Activated CD8-positive, alpha-beta T cell treated with anti-CD3 and anti-CD28 coated beads, Interleukin-2, amount 10 ng/mL, durations not matched to agents 7 days and 5 days (primary cell): ENCODE measurements at places on chromosomes 1 and 21. TPM values are rescaled to one million over a fixed set of nuclear protein-coding genes. Genes with fewer than 3 reads are reported as not detected.

The RNU1-3 gene
- 2,232 TPM for total RNA-seq

The C1orf185 gene
- not detected for total RNA-seq

The ZC3H11A gene
- total RNA-seq = 79.0 TPM

The INSRR gene
- 0.21 TPM for total RNA-seq

The FAM177B gene
- total RNA-seq = not detected

The C1orf87 gene
- not detected for total RNA-seq

The RPS6KA1 gene
- 193 TPM for total RNA-seq

The IFNAR2 gene
- 54.6 TPM for total RNA-seq

The RIT1 gene
- 26.4 TPM for total RNA-seq

The CR1L gene
- not detected for total RNA-seq

The SYTL1 gene
- 81.0 TPM for total RNA-seq

The GJB3 gene
- not detected for total RNA-seq

The KAZN gene
- 1.1 TPM for total RNA-seq

The CELA3A gene
- not detected for total RNA-seq

The SLC9C2 gene
- total RNA-seq = not detected

The KCNE1 gene
- 0.18 TPM for total RNA-seq

The LCE1F gene
- total RNA-seq = not detected

The CTBS gene
- 12.7 TPM for total RNA-seq

The HSD11B1 gene
- not detected for total RNA-seq

The C1orf94 gene
- not detected for total RNA-seq

The HMGCS2 gene
- not detected for total RNA-seq

DNA sequence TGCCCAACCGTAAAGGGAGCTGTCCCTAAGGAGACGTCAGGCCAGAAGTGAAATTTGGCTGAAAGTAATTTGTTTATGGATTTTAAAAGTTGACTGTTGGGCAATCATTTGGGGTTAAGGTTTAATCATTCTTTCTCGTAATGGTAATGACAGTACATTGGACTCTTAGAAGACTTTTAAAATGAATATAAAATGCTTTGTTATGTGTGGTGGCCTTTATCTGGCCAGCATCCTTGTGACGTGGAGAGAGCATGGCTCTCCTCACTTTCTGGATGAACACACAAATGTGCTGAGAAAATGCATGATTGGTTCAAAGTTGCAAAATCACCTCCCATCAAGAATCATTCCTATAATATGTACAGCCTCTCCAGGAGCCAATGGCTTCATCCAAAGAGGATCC is 160.2 kb downstream of the DHRS3 start:
- H3K27ac ChIP-seq = peak overlapping the region; percentile 37
- H3K36me3 ChIP-seq = peaks cover 45% of the 10 kb centered on the region

GRCh38 chr1:154784924-154785531 is 85.1 kb downstream of the KCNN3 start:
- no peaks in the 10 kb centered on the region for H3K27me3 ChIP-seq
- peaks cover 34% of the 10 kb centered on the region for H3K4me1 ChIP-seq
- H3K36me3 ChIP-seq = no peaks in the 10 kb centered on the region
- peak overlapping the region; percentile 2 for H3K4me3 ChIP-seq
- peak; percentile 68 for DNase-seq

DNA sequence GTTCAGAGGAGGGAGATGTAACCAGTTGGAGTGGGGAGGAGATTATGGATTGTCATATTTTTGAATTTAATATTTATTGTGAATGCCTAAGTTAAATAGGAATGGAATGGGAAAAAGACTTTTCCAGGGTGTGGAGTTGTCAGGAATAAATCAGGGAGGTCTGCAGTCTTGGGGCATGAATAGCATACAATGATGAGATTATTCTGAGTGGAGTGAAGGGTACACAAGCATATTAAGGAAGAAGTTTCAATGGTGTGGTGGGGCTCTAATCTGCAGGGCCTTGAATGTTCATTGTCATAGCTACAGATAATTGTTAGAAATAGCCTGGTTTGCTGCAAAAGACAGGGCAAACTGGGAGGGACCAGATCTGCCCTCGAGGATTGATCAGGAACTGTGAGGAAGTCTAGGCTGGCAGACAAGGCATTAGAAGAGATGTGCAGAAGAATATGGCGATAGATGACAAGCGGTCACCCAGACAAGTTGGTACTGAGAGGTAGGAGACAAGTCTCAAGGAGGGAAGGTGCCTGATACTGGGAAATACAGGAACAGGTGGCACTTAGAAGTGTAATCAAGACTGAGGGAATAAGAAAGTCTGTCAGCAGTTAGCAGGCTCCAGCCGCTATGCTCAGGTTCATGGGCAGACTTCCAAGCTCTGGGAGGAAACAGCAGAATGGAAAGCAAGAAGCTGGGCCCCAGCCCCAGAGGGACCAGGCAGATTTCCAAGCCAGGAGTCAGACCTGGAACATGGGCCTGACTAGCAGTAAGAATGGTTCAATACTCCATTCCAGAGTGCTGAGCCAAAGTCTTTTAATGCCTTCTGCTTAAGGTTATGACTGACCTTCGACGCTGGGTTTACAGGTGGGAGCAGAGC is 20.9 kb upstream of the RGL1 start:
- H3K36me3 ChIP-seq = no peaks in the 10 kb centered on the region
- no peak overlapping the region for H3K27ac ChIP-seq
- DNase-seq = no peak
- no peaks in the 10 kb centered on the region for H3K4me1 ChIP-seq
- H3K4me3 ChIP-seq = no peak overlapping the region
- H3K27me3 ChIP-seq = no peaks in the 10 kb centered on the region

GRCh38 chr1:75672528-75673393 is 51.7 kb upstream of the ACADM start:
- H3K27me3 ChIP-seq = peaks cover 4% of the 10 kb centered on the region
- H3K27ac ChIP-seq = no peak overlapping the region
- DNase-seq = no peak
- H3K4me1 ChIP-seq = no peaks in the 10 kb centered on the region

GRCh38 chr1:11483581-11484320 is 4.8 kb downstream of the DISP3 start:
- peaks cover 6% of the 10 kb centered on the region for H3K4me1 ChIP-seq
- H3K27ac ChIP-seq = no peak overlapping the region
- no peak overlapping the region for H3K4me3 ChIP-seq
- DNase-seq = no peak
- peaks cover 32% of the 10 kb centered on the region for H3K27me3 ChIP-seq
- H3K36me3 ChIP-seq = no peaks in the 10 kb centered on the region

- peak overlapping the region; percentile 74 for H3K4me3 ChIP-seq
- H3K27me3 ChIP-seq = no peaks in the 10 kb centered on the region
- H3K27ac ChIP-seq = peak overlapping the region; percentile 56
- peaks cover 1% of the 10 kb centered on the region for H3K36me3 ChIP-seq
Measured at GRCh38 chr1:19312782-19313635, 883 bp downstream of the SLC66A1 start.

GRCh38 chr21:35150562-35151226 is 101.6 kb upstream of the RUNX1 start:
- H3K27me3 ChIP-seq = peaks cover 4% of the 10 kb centered on the region
- H3K4me3 ChIP-seq = no peak overlapping the region
- DNase-seq = no peak
- H3K27ac ChIP-seq = no peak overlapping the region
- H3K36me3 ChIP-seq = peaks cover 4% of the 10 kb centered on the region

- no peak overlapping the region for H3K27ac ChIP-seq
- H3K4me3 ChIP-seq = no peak overlapping the region
- H3K36me3 ChIP-seq = no peaks in the 10 kb centered on the region
- H3K4me1 ChIP-seq = peaks cover 12% of the 10 kb centered on the region
- H3K27me3 ChIP-seq = peaks cover 19% of the 10 kb centered on the region
Measured at GRCh38 chr1:3659093-3659492, 6.8 kb downstream of the TP73 start.

GRCh38 chr21:45959779-45960390 is 21.7 kb upstream of the COL6A1 start:
- peaks cover 25% of the 10 kb centered on the region for H3K27me3 ChIP-seq
- H3K4me1 ChIP-seq = peaks cover 2% of the 10 kb centered on the region
- DNase-seq = no peak
- H3K27ac ChIP-seq = no peak overlapping the region
- no peak overlapping the region for H3K4me3 ChIP-seq
- no peaks in the 10 kb centered on the region for H3K36me3 ChIP-seq

- no peaks in the 10 kb centered on the region for H3K4me1 ChIP-seq
- no peak within 1 kb of the TSS for H3K27ac ChIP-seq
- no peak for DNase-seq
- no peaks in the 10 kb centered on the region for H3K36me3 ChIP-seq
- peaks cover 2% of the 10 kb centered on the region for H3K27me3 ChIP-seq
Measured at GRCh38 chr1:152757747-152758146, at the start of gene KPRP. Gene KPRP, plus strand, starts transcription at chr1:152758025. Its CDS starts 1,564 bp downstream, at chr1:152759589.

GRCh38 chr1:7303554-7304317 is 467.4 kb upstream of the VAMP3 start:
- H3K4me3 ChIP-seq = no peak overlapping the region
- peak; percentile 1 for DNase-seq
- H3K36me3 ChIP-seq = no peaks in the 10 kb centered on the region
- H3K27me3 ChIP-seq = peaks cover 10% of the 10 kb centered on the region

DNA sequence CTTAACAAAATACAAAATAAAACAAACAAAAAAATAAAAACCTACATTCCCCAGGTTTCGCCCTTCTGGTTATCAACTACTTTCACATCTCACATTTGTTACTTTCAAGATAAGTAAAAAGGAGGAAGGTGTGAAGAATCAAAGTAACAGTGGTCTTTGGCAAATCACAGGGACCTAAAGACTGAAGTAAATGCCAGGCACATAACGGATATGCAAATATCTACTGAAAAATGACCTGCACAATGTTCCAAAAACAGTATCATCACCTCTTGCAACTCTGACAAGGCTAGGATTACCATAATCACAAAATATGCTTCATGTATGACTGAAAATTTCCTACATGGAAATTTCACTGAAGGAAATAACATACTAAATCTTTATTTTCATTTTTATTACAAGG is 29.3 kb downstream of the COP1 start:
- H3K4me1 ChIP-seq = peaks cover 27% of the 10 kb centered on the region
- DNase-seq = no peak

- H3K27me3 ChIP-seq = no peaks in the 10 kb centered on the region
- no peak overlapping the region for H3K4me3 ChIP-seq
- no peak overlapping the region for H3K27ac ChIP-seq
- no peaks in the 10 kb centered on the region for H3K4me1 ChIP-seq
Measured at GRCh38 chr21:18521204-18521603, 117.6 kb upstream of the TMPRSS15 start.

- H3K4me1 ChIP-seq = peaks cover 46% of the 10 kb centered on the region
- no peak overlapping the region for H3K27ac ChIP-seq
- no peaks in the 10 kb centered on the region for H3K36me3 ChIP-seq
- no peak for DNase-seq
- no peak overlapping the region for H3K4me3 ChIP-seq
- peaks cover 42% of the 10 kb centered on the region for H3K27me3 ChIP-seq
Measured at GRCh38 chr21:42117967-42118780, 47.1 kb downstream of the UMODL1 start.

GRCh38 chr1:156293895-156294294 is 1.6 kb downstream of the GLMP start:
- peaks cover 8% of the 10 kb centered on the region for H3K36me3 ChIP-seq
- DNase-seq = no peak
- no peak overlapping the region for H3K27ac ChIP-seq
- peaks cover 19% of the 10 kb centered on the region for H3K4me1 ChIP-seq

DNA sequence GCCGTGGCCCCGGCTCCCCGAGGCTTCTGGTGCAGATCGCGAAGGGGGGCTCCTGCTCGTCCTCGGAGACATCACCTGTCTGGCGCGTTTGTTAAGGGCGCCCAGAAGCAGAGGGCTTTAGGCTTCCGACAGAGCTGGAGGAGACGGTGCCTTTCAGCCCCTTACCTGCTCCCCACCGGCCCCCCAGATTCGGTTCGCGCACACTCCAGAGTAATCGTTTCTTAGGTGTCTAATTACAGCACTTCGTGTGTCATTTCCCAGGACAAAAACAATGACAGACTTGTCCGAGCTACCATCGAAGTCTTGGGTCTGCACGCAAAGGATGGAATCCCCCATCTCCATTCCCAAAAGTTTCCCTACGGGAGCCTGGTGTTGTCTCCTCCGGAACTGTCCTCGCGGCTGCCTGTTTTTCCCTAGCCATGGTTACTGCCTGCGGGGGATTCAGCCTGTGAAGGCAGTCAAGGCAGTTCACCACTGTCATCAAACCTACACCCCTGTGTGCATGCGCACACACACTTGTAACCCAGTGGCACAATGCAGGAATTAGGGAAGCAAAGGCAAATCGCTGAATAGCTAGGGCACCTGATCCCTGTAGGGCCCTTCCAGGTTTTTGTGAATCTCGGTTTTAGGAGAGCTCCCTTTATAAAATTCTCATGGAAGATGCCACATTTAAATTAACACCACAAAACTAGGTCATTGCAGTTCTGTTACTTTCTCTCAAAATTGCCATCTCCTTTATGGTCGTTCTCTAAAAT is 738 bp upstream of the CDC42BPA start:
- no peak overlapping the region for H3K27ac ChIP-seq
- H3K36me3 ChIP-seq = no peaks in the 10 kb centered on the region
- H3K27me3 ChIP-seq = peaks cover 55% of the 10 kb centered on the region
- DNase-seq = no peak

GRCh38 chr1:221272940-221273339 is 393.7 kb downstream of the HLX start:
- peaks cover 2% of the 10 kb centered on the region for H3K4me1 ChIP-seq
- DNase-seq = no peak
- no peak overlapping the region for H3K27ac ChIP-seq
- no peaks in the 10 kb centered on the region for H3K36me3 ChIP-seq

DNA sequence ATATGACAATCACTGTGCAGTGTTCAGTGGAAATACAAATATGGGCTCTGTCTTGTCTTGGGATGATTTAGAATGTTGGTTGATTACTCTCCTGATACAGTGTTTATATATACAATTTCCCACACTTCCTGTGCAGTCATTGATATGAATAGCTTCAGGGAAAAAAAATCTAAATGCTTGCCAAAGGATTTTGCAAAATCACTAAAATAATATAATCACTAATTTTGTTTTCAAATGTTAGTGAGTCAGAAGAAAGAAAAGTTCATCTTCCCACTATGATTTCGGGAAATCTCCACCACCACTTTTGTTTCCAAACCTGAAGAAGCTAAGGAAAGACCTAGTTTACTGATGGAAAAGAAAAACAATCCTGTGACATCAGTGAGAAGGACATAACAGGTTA is 32.1 kb upstream of the CHRM3 start:
- H3K27ac ChIP-seq = no peak overlapping the region
- no peaks in the 10 kb centered on the region for H3K36me3 ChIP-seq
- no peak for DNase-seq
- no peaks in the 10 kb centered on the region for H3K27me3 ChIP-seq

GRCh38 chr1:149962039-149962647 is 25.5 kb upstream of the MTMR11 start:
- peaks cover 16% of the 10 kb centered on the region for H3K4me1 ChIP-seq
- DNase-seq = peak; percentile 62
- H3K27ac ChIP-seq = no peak overlapping the region
- peaks cover 40% of the 10 kb centered on the region for H3K36me3 ChIP-seq
- no peaks in the 10 kb centered on the region for H3K27me3 ChIP-seq

- peak overlapping the region; percentile 23 for H3K4me3 ChIP-seq
- no peak for DNase-seq
- peaks cover 55% of the 10 kb centered on the region for H3K4me1 ChIP-seq
- H3K36me3 ChIP-seq = peaks cover 87% of the 10 kb centered on the region
Measured at GRCh38 chr1:204544321-204544720, 28.1 kb downstream of the MDM4 start.

- no peaks in the 10 kb centered on the region for H3K36me3 ChIP-seq
- no peak for DNase-seq
- H3K27me3 ChIP-seq = peaks cover 13% of the 10 kb centered on the region
- no peak overlapping the region for H3K27ac ChIP-seq
Measured at GRCh38 chr21:46674430-46675007, 39.0 kb downstream of the PRMT2 start.

- H3K4me3 ChIP-seq = no peak overlapping the region
- H3K27me3 ChIP-seq = no peaks in the 10 kb centered on the region
- DNase-seq = no peak
- no peaks in the 10 kb centered on the region for H3K36me3 ChIP-seq
Measured at GRCh38 chr1:107105914-107106313, 34.9 kb upstream of the NTNG1 start.
